Thymus (tissue), 14 donors: ENCODE measurements at places on chromosomes 5 and 9. TPM values are rescaled to one million over a fixed set of nuclear protein-coding genes. Genes with fewer than 3 reads are reported as not detected.
A peak's percentile ranks its signal among the peaks of the same experiment; 100 is the strongest.

The C9orf50 gene
- polyA plus RNA-seq = 0.23 TPM

DNA sequence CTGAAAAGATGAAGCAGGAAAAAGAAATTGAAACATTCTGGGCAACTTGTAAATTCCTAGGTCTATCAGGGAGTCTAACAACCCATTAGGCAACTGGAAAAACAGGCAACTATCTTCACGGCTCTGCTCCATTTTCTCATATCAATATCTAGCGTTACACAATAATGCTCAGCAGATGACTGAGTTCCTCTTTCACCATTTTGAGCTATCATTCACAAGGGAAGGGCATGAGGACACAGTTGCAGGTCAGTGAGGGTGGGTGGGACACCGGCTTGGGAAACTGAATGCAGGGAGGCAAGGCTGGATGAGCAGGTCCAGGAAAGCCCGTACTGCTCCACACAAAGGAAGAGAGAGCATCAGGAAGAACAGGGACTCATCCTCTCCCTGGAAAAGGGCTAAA lies 67.0 kb downstream of the FRMD3 start:
- H3K4me1 ChIP-seq = no peaks in the 10 kb centered on the region
- no peak for DNase-seq
- H3K4me3 ChIP-seq = no peak overlapping the region
- no peak overlapping the region for H3K27ac ChIP-seq

- DNase-seq = no peak
- no peak overlapping the region for H3K27ac ChIP-seq
- H3K4me1 ChIP-seq = no peaks in the 10 kb centered on the region
- H3K4me3 ChIP-seq = no peak overlapping the region
Measured at GRCh38 chr5:92659246-92659645, 921.8 kb downstream of the NR2F1-AS1 start.

- no peak for DNase-seq
- no peaks in the 10 kb centered on the region for H3K4me1 ChIP-seq
- no peaks in the 10 kb centered on the region for H3K27me3 ChIP-seq
- no peak overlapping the region for H3K4me3 ChIP-seq
- H3K27ac ChIP-seq = no peak overlapping the region
- no peaks in the 10 kb centered on the region for H3K36me3 ChIP-seq
Measured at GRCh38 chr9:97735070-97735600, 38.0 kb upstream of the XPA start.

DNA sequence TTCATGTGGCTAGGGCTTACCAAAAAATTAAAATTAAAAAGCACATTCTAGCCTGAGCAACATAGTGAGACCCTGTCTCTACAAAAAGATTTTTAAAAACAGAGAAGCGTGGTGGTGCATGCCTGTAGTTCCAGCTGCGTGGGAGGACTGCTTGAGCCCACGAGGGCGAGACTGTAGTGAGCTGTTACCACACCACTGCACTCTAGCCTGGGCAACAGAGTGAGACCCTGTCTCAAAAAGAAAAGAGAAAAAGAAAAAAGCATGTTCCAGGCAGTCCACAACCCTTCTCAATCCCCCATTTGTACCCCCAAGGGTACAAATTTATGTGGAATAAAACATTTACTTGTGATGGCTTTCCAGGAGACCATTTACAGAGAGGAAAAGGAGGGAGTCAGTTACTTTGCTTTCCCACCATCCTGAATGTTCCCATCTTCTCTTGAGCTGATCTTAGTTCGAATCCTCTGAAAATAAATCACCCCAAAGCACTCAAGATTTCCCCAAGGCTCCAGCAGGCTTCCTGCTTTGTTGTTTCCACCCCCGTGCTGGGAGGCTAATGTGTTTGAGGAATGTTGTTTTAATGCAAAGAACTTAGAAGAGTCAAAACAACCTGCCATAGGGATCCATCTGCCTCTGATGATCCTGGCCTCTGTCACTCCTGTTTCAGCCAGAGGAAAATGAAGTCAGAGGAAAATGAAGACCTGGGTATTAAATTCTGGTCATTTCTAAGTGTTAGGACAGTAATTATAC lies 384.7 kb downstream of the BNC2 start:
- no peaks in the 10 kb centered on the region for H3K4me1 ChIP-seq
- no peaks in the 10 kb centered on the region for H3K27me3 ChIP-seq
- H3K4me3 ChIP-seq = no peak overlapping the region
- DNase-seq = no peak
- no peaks in the 10 kb centered on the region for H3K36me3 ChIP-seq

DNA sequence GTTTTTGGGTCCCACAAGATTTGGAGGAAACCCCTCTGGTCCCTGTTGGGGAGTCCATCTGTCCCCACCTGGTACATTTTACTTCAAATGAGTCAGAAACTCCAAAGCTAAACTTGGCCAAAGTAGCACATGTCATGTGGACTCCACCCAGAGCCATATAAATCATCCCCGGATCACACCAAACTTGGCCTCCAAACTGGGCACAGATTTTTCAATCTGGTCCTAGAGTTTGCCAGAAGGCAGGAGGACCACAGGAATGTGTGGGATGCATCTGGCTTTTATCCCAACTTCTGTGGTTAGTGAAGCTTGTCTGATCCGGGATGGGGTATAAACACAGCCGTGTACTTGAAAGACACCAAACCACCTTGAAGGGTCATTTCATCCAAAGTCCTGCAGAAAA lies 66.3 kb downstream of the MAT2B start:
- H3K36me3 ChIP-seq = no peaks in the 10 kb centered on the region
- H3K27me3 ChIP-seq = peaks cover 13% of the 10 kb centered on the region

- no peaks in the 10 kb centered on the region for H3K36me3 ChIP-seq
- H3K4me3 ChIP-seq = no peak overlapping the region
- H3K27me3 ChIP-seq = no peaks in the 10 kb centered on the region
- H3K27ac ChIP-seq = no peak overlapping the region
- H3K4me1 ChIP-seq = no peaks in the 10 kb centered on the region
Measured at GRCh38 chr5:43231977-43232376, 40.0 kb downstream of the NIM1K start.

DNA sequence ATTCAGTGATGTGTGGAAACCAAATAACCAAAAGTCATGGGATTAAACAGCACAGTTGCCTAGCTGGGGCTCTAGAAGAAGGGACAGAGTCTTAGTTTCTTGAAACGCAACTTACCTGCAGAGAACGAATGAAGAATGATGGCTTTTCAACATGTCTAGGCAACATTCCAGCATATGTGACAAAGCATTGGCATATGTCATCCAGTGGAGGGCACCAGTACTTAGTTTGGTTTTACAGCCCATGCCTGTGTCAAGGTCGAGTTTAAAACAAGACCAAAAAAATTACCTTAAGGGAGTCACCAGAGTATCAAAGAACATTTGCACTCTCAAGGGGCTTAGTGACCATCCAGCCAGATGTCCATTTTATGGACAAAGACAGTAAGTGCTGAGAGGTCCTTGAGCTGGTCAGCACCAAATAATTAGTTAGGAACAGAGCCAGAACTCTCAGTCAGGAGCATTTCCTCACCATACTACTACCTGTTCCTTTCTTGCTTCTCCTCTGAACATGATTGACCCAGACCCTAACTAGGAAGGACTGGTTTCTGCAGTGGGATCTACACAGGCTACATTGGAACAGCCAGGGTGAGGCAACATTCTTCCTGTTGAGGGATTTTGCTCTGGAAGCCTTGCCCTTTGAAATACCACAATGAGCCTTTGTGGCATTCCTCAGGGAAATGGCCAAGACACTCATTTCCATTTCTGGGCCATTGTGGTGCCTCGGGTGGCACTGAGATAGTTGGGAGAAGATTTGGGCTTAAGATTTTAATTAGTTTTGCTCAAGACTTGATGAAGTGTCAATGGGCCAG lies 75.4 kb upstream of the ANKH start:
- no peaks in the 10 kb centered on the region for H3K36me3 ChIP-seq
- no peak overlapping the region for H3K27ac ChIP-seq
- no peak for DNase-seq
- no peaks in the 10 kb centered on the region for H3K27me3 ChIP-seq
- no peak overlapping the region for H3K4me3 ChIP-seq
- H3K4me1 ChIP-seq = no peaks in the 10 kb centered on the region

DNA sequence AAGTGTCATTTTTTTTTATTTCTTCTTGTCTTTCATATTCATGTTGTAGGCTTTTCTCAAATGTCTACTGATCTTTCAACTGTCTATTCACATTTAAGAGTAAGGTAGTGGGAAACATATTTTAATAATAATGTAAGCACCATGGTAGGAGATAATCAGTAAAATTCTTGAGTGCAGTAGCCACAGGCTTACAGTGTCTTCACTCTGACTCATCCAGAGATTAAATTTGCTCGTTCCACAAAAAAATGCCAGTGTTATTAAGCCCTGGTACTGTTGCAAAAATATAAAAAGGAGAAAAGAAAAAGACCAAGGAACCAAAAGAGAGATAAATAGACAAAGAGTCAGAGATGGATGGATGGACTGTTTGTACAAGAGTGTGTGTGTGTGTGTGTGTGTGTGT lies 43.0 kb downstream of the PARP8 start:
- H3K27me3 ChIP-seq = no peaks in the 10 kb centered on the region
- no peak overlapping the region for H3K4me3 ChIP-seq
- no peak overlapping the region for H3K27ac ChIP-seq
- H3K36me3 ChIP-seq = no peaks in the 10 kb centered on the region
- DNase-seq = no peak
- H3K4me1 ChIP-seq = no peaks in the 10 kb centered on the region

- H3K27ac ChIP-seq = no peak overlapping the region
- no peak overlapping the region for H3K4me3 ChIP-seq
- H3K27me3 ChIP-seq = no peaks in the 10 kb centered on the region
- H3K4me1 ChIP-seq = no peaks in the 10 kb centered on the region
Measured at GRCh38 chr9:121350993-121351561, 19.0 kb downstream of the STOM start.

The TAS2R1 gene
- polyA plus RNA-seq = 0.05 TPM

The PCDHB5 gene
- polyA plus RNA-seq = 1.0 TPM

DNA sequence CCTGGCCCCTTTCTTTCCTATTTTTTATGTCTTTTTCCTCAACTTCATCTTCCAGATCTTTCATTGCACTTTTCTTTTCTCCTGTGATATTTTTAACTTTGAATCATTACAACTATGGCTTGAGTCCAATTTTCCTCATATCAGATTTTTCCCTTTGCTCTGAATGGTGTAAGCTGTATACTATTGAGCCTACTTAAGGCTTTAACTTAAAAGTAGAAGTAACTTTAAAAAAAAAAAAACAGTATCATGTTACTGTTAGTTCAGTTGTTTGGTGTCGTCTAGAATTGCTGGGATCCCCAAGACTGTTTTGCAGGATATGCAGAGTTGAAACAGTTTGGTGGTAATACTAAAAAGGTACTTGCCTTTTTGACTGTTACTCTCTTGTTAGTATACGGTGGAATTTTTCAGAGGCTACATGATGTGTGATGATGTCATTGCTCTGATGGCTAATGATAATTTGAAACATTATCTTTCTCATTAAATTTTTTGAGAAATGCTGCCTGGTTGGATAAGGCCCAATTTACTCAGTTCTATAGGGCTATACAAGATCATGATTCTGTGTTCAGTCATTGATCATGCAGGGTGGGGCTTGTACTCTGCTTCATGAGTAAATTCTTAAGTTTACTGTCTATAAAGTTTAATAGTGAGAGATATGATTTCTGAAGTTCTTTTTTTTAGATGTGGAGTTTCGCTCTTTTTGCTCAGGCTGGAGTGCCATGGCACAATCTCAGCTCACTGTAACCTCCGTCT lies 8.8 kb downstream of the NAA35 start:
- H3K4me3 ChIP-seq = no peak overlapping the region
- no peaks in the 10 kb centered on the region for H3K4me1 ChIP-seq
- no peak for DNase-seq
- no peaks in the 10 kb centered on the region for H3K27me3 ChIP-seq

The CTSL gene
- 264 TPM for polyA plus RNA-seq

The PCDHGB1 gene
- polyA plus RNA-seq = 0.11 TPM

DNA sequence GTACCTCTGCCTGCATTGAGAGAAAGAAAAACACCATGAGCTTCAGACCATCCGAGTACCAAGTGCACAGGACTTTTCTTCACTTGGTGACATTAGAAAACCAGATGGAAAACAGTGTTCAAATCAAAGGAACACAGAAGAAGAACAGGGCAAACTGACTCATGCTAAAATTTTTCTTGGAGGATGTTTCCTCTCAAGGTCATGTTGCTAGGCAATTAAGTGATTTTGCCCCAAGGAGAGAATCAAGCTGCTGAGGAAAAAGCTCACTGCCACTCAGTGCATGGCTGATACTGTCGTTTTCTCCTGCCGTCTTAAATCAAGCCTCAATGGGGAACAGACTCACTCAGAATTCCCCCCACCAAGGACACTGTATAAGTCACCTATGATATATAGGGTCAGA lies 57.9 kb upstream of the SIMC1 start:
- DNase-seq = no peak
- H3K27me3 ChIP-seq = no peaks in the 10 kb centered on the region
- H3K4me1 ChIP-seq = no peaks in the 10 kb centered on the region
- no peaks in the 10 kb centered on the region for H3K36me3 ChIP-seq
- no peak overlapping the region for H3K27ac ChIP-seq

The HTR4 gene
- 0.05 TPM for polyA plus RNA-seq

The FYB1 gene
- polyA plus RNA-seq = 52.9 TPM

- peak overlapping the region; percentile 99 for H3K27ac ChIP-seq
- DNase-seq = no peak
- no peaks in the 10 kb centered on the region for H3K36me3 ChIP-seq
- peak overlapping the region; percentile 57 for H3K4me3 ChIP-seq
Measured at GRCh38 chr9:6681957-6682501, 36.5 kb upstream of the GLDC start.

DNA sequence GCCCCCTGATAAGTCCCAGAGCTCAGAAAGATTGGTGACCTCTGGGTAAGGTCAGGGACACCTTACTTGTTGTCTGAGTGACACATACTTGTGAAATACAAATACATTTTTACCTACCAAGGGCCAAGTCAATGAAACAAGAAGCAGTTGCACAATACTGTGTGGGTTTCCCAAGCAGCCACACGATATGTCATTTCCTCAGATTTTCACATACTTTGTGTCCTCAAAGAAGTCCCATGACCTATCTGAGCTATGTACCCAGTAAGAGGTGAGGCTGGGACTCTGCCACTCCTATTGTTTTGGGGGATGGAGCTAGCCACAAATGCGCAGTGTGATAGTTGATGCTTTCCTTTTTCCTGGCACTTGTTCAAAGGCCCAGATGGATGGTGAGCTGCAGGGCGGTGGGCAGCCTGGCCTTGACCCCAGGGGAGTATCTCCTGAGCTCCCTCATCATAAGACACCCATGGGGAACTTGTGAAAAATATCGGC lies 4.8 kb upstream of the SLC25A51 start:
- H3K27ac ChIP-seq = no peak overlapping the region
- no peak for DNase-seq
- H3K4me3 ChIP-seq = no peak overlapping the region
- peaks cover 12% of the 10 kb centered on the region for H3K4me1 ChIP-seq
- H3K36me3 ChIP-seq = no peaks in the 10 kb centered on the region

The AUH gene
- 41.5 TPM for polyA plus RNA-seq

DNA sequence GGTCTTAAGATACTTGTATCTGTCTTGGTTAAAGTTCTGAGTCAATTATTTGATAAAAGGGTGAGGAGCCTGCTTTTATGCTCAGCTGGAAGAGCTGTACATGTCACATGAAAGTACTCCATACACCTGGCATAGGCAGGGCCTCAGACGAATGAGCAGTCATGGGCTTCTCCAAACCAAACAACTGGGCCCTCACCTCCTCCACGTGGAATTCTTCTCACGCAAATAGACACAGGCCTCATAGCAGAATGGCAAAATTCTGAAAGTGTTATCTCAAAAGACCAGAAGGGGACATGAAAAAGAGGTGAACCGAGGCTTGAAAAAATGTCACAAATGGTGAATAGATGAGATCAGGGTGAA lies 48.6 kb downstream of the FAM240B start:
- no peaks in the 10 kb centered on the region for H3K4me1 ChIP-seq
- no peak overlapping the region for H3K4me3 ChIP-seq
- H3K27me3 ChIP-seq = no peaks in the 10 kb centered on the region
- H3K36me3 ChIP-seq = no peaks in the 10 kb centered on the region
- no peak overlapping the region for H3K27ac ChIP-seq
- no peak for DNase-seq

GRCh38 chr5:106720367-106720766 lies 950.4 kb downstream of the EFNA5 start:
- no peak for DNase-seq
- H3K4me3 ChIP-seq = no peak overlapping the region
- H3K4me1 ChIP-seq = no peaks in the 10 kb centered on the region

The TYRP1 gene
- polyA plus RNA-seq = 0.09 TPM
